ENCODE measurements at places on chromosomes 3 and 15. TPM values are rescaled to one million over a fixed set of nuclear protein-coding genes. Genes with fewer than 3 reads are reported as not detected.

NTRK3 gene
- 3.1 TPM for total RNA-seq

AHSG gene
- total RNA-seq, result not detected

CHST2 gene
- 16.5 TPM for total RNA-seq

ATP13A5 gene
- not detected for total RNA-seq

MYRIP gene
- total RNA-seq, result under 0.01 TPM

POLR2M gene
- total RNA-seq, result 319 TPM

KPNA4 gene
- total RNA-seq, result 49.8 TPM

GOLGA8T gene
- 0.28 TPM for total RNA-seq

All from regular cardiac myocyte (primary cell).